ENCODE measurements at places on chromosomes 13 and 19.
A peak's percentile ranks its signal among the peaks of the same experiment; 100 is the strongest.

GRCh38 chr13:51765142-51765515 lies 38.8 kb downstream of the DHRS12 start:
- no peak for DNase-seq

DNA sequence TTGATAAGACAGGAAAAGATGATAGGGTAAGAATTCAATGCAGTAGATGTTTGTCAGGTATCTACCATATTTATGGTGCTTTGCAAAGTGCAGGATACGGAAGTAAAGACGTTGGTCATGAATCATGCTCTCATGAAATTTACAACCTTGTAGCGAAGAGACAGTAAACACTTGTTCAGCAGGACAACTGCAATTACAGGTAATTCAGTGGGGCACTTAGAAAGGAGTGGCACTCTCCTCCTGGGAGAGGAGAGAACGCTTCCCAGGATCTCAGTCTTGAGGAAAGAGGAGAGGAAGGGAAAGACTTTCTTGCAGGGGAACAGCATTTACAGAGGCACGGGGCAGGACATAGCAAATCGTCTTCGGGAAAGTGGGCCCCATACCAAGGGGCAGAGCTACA lies 46.4 kb downstream of the SOX1 start:
- no peak for DNase-seq

DNA sequence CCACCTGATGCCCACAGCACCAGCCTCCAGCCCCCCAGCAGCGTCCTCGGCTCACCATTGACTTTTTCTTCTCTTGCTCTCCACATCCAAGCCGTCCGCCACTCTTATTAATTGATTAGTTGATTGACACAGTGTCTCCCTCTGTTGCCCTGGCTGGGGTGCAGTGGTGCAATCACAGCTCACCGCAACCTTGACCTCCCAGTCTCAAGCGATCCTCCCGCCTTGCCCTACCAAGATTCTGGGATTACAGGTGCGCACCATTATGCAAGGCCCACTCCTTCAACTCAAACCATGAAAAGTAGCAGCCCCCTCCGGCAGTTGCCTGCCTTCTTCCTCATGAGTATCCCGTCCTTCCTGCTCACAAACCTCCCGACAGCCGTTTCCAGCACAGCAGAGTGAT lies 921 bp upstream of the TEX29 start:
- DNase-seq, result no peak

- no peak for DNase-seq
Observed at GRCh38 chr19:2231621-2232221, 4.4 kb downstream of the PLEKHJ1 start.

GRCh38 chr13:51856027-51856736 lies 5.6 kb upstream of the CCDC70 start:
- no peak for DNase-seq

DNA sequence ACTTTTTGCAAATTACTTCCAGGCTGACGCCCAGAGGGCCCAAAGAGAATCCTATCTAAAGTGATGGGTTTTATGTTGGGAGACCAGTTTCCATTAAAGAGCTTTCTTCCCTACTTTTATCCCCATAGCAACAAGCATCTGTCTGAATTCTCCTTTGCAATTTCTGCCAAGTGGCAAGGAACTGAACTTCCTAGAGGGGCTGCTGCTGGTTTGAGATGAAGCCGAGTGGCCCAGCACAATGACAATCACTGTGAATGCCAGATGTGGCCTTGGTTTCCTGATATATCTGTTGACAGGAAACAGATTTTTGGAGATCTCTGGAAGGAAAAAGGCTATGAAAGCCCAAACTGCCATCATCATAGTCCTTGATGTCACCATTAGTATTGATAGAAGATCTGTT lies 198.6 kb downstream of the OXGR1 start:
- no peak for DNase-seq

DNA sequence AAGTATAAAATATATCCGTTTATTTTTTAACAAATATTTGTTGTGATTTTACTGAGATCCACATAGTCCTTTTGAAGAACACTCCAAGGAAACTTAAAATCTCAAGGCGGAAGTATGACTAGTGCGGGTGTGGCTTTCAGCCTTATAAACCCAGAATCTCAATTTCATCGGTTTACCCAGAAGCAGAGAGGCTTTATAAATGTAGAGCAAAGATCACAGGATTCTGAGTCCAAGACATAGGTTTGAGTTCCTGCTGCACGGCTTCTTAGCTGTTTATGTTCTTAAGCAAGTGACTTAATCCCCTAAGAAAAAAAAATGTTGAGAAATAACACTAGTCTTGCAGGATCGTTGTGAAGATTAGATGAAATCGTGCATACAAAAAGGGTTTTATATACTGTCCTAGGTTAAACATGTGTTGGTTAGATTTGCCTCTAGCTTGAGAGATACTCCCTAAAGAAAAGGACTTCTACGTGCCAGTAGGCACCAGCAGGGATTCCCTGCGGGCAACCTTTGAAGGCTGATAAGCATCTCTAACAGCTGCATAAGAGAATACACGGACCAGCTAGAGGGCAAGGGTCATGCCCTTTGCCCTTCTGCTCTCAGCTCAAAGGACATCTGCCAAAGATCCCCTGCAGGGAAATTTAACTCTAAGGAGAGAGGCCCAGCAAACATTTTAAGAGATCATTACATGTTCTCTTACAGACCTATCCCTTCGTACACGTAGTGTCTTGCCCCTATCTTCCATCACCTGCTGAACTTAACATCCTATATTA lies 130.4 kb upstream of the MIR17HG start:
- DNase-seq, result no peak

GRCh38 chr19:42267644-42268141 lies 1.4 kb upstream of the CIC start:
- DNase-seq, result no peak

DNA sequence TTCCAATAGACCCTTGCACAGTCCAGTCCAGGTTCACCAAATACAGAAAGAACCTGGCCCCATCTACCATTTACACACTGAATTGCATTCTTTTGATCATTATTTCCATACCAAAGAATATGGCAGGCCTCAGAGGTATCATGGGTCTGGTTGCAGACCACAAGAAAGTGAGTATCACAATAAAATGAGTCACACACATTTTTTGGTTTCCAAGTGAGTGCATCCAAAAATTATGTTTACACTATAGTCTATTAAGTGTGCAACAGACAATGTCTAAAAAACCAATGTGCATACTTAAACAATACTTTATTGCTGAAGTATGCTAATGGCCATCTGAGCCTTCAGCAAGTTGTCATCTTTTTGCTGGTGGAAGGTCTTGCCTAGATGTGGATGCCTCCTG lies 105.3 kb downstream of the SPACA7 start:
- no peak for DNase-seq

DNA sequence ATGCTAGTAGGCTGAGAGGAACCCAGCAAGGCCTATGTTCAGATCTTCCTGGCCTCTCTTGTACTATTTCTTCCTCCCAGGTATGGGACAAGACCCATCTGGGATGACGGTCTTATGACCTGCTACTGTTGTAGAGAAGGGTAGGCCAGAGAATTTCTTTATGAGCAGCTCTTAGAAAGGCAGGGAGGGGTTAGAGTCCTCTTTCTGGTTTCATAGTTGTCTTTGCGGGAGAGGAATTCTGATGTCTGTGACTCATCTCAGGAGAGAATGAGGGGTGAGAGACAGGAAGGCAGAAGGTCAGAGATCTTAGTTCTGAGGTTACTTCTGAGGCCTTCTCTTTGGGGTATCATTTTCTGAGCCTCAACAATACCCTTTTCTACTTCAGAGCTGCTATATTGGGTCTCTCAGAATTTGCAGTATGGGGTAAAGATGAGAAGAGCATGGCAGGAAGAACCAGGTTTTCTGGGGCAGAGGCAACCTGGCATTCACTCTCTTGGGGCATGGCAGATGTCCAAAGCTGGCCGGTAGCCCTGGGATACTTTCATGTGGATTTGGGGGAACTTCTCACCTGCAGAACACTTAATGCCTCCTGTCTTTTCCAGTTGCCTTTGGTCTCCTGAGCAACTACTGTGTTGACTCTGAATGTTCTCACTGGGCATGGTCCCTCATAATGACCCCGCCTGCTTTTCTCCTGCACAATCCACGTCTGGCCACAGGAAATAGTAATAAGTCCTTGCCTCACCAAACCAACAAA lies 154.4 kb downstream of the GGACT start:
- no peak for DNase-seq

GRCh38 chr13:95862408-95862807 lies 185.5 kb downstream of the DNAJC3 start:
- DNase-seq, result no peak

DNA sequence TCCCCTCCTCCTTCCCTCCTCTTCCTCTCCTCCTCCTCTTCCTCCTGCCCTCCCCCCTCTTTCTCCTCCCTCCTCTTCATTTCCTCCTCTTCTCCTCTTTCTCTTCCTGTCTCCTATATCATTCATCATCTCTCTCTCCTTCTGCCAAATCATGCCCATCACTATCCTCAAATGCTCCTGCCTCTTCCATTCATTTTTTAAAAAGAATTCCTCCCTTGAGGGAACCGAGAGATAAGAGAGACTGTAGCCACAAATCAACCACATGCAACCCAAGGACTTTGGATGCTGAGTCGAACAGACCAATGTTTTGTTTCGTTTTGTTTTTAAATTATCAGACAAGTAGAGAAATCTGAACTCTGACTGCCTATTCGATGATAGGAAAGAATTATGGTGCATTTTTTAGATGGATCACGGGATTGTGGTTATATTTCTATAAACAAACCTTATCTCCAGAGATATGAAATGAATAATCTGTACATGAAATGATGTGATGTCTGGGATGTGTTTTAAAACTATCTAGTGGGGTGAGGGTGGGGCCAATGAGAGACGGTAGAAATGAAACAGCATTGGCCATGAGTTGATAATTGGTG lies 9.5 kb upstream of the ZNF541 start:
- DNase-seq, result no peak

- no peak for DNase-seq
Observed at GRCh38 chr19:32203161-32203560, 142.2 kb upstream of the ZNF507 start.

- DNase-seq, result no peak
Observed at GRCh38 chr13:106690779-106691178, 122.8 kb upstream of the ARGLU1 start.

- DNase-seq, result no peak
Observed at GRCh38 chr19:30733826-30734550, 361.8 kb downstream of the ZNF536 start.

DNA sequence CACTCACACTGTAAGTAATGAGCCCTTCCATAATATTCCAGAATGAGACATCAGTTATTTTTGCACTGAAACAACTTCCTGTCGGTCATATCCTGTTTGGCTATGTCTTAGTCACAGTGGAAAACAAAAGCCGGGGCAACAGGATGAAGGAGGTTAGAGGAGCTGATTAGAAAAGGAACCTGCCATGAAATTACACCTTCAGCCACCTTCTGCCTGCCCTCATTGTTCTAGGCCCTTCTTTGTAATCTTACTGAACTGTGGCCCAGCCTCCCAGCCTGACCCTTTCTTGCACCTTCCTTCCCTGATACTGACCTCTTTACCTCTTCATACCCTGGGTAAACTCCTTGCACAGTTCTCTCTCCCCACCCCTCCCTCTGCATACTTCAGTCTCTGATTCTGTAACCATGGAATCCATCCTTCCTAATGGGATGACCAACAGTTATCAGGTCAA lies 67.3 kb downstream of the DOCK9 start:
- DNase-seq, result peak; percentile 15

DNA sequence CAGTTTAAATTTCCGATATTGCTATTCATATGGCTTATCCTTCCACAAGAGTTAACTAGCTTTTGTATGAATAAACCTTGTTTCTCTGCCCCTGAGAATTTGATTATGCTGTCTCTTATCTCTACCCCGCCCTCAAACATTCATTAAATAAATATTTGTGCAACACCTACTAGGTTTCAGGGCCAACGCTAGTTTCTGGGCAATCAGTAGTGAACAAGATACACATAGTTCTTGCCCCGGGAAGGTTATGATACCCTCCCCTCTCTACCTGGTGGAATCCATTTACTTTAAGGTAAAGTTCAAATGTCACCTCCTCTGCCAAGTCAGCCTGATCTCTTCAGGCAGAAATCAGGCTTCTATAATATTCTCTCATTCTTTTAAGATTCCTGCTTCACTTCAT lies 16.6 kb upstream of the USP12 start:
- DNase-seq, result no peak

Measured in activated CD8-positive, alpha-beta memory T cell treated with anti-CD3 and anti-CD28 coated beads for 4 hours (primary cell).